ENCODE measurements at places on chromosomes 11 and 22.

GRCh38 chr22:17753401-17753989, 20.8 kb downstream of the BID start:
- no peak for DNase-seq

DNA sequence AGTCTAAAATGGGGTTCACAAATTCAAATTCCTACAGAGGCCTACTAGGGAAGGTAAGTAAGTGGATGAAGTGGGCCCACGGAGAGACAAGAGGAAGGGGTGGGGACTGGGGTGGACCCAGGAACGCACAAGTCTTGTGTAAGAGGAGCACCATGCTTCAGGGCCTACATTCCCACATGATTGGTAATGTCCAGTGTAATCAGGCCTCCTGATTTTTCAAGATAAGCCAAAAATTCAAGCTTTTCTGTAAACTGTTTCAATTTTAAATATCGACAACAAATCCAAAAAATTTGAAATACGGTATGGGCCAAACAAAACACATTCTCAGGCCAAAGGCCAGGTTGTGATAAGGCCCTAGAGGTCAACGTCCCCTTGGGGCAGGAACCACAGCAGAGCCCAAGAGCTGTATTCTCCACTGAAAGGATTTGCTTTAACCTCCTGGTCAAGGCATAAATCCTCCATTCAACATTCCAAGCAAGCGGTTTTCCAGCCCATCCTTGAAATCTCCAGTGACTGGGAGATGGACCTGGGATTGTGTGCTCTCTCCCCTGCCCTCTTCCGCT, 116.4 kb downstream of the TRIM29 start:
- DNase-seq: no peak

DNA sequence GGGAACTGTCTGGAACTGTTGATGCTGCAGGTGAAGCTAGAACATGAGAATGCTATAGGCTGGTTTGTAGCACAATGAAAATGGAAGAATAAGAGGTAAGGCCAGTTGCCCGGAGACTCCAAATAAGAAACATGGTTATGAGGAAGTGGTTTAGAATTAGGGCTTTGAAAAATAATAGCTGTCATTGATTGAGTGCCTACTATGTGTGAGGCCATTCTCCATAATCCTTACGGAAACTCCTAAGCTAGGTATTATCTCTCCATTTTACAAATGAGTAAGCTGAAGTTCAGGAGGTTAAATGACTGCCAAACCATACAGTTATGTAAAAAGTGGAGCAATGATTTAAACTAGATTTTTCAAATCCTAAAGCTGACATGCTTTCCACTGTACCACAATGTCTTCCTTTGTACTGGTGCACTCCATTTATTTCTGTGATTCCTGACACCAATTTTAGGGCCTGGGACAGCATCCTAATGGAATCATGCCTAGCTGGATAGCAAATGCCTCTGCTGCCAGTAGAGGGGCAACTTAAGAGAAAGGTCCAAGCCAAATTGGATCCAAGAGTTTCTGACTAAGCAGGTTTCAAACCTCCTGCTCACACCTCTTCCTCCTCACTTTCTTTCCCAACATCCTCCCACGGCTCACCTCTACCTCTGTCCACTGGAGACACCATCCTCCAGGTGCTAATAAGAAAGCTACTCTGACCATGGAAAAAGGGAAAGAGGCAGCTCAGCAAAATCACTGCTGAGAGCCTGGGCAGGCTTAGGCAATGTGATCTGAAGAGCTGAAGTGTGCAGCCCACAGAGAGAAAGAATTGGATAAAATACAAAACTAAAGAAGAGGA, 46.9 kb upstream of the PICALM start:
- no peak for DNase-seq

GRCh38 chr11:70368961-70369360, 29.4 kb upstream of the CTTN start:
- DNase-seq: no peak

GRCh38 chr11:95142431-95142830, 52.8 kb downstream of the ENDOD1 start:
- DNase-seq: no peak

- no peak for DNase-seq
Measured at GRCh38 chr11:27385245-27385644, 22.2 kb upstream of the CCDC34 start.

- no peak for DNase-seq
Measured at GRCh38 chr11:95134491-95134890, 44.8 kb downstream of the ENDOD1 start.

- no peak for DNase-seq
Measured at GRCh38 chr11:1559111-1559951, 12.7 kb downstream of the DUSP8 start.

DNA sequence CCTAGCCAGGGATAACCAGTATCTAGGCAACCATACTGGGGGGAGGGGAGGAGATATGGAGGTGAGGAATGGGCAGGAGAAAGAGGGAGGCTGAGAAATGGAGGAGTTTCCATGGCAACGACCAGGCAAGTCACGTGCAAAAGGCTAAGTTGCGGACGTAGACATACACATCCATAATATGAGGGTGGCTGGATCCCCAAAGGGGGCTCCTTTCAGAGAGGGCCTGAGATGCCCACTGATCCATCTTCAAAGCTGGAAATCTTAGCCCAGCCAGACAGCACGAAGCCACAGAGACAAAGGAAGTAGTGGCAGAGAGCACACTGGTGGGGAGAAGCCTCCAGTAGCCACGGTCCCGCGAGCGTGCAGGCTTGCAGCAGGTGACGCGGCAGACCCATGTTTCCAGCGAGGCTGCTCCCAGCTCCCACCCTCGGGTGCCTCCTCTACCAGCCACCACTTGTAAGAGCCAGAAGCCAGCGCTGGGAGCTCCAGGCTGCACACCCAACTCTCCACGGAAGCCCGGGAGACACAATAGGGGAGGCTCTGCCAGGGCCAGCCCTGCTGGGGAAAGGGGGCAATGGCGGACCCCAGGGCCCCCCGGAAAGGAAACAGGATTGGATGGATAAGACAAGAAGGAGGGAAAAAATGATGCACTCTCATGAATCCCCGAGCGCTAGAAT, 938 bp downstream of the FXYD6 start:
- DNase-seq: peak; percentile 42

DNA sequence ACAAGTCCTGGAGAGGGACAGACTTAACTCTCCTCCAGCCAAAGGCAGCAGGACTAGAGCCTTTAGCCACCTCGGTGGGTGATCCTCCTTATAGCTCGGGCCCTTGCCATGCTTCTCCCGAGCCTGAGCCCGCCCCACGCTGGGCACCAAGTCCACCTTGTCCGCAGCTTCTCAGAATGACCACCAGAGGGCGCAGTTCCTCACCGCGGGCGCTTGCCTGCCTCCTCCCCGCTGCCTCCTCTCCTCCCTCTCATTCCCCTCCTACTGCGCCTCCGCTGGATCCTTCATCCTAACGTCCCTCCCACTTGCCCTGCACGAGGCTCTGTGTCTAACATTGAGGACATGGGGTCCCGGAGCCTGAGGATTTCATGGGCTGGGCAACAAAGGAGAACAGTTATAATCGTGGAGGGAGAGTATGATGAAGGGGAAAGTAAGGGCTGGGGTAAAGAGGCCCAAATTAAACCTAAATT, 11.3 kb upstream of the MOGAT2 start:
- DNase-seq: peak; percentile 78

DNA sequence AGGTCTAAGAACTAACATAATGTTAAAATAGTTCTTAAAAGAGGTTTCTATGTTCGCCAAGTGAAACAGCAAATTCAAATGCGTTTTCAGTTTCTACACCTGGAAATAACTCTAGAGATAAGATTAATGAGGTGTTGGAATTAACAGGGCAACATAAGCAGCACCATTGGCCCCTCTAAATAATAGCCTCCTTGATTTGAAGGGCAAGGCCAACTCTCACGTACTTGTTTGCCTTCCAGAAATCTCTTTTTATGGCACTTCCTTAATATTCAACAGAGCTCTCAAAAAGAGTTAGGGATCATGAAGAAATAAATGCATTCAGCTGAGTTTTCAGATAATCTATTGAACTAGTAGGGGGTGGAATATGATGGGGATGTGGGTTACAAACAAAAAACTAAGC, 80.9 kb downstream of the AASDHPPT start:
- no peak for DNase-seq

GRCh38 chr11:17641792-17642350, 77.5 kb upstream of the MYOD1 start:
- DNase-seq: no peak

DNA sequence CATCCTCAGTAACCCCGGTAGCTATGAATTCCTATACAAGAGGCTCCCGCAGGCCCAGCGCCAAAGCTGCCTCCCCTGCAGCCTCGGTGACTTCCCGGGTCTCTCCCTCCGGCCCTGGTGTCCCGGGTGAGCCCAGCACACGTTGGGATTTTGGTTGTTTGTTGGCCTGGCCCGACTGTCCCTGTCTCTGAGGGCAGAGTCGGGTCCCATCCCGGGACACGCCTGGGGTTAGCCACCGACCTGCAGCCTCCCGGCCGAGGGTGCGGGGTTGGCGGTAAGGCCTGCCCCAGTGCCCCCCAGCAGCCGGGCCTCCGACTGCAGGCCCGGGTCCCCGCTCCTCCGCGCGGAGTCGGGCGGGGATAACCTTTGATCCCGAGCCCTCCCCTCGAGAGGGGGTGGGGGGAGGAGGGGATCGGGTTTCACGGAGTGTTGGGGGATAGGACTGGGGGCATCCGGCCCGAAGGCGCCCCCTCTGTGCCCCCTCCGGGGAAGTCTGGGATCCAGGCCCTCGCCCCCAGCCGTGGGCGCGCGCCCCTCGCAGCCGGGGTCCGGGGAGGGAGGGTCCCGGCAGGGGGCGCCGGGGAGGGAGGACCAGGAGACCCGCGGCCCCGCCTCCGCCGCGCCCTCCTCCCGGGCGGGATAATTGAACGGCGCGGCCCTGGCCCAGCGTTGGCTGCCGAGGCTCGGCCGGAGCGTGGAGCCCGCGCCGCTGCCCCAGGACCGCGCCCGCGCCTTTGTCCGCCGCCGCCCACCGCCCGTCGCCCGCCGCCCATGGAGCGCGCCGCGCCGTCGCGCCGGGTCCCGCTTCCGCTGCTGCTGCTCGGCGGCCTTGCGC, at the start of gene FBLN1:
Gene FBLN1, plus strand, starts transcription at position 669 of the 835 bp plus-strand sequence. Its CDS starts 103 bp downstream, at position 772.
- DNase-seq: no peak

DNA sequence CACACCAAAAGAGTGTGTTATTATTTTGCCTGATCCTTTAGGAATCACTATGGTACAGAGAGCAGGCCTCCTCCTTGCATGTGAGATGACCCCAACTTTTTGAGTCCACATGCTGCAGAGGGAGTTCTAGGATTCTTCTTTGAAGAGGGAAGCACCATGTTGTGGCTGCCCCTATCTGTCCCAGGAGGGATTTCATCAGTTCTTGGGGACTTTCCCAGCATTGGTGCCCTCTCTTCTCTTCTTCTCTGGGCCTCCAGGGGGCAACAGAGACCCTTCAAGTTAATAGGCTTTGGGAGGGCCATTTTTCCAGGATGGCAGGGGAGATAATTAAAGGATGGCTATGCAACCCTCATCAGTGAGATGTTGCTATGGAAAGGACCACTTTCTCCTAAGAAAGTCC, 3.6 kb downstream of the MMP1 start:
- peak; percentile 41 for DNase-seq

DNA sequence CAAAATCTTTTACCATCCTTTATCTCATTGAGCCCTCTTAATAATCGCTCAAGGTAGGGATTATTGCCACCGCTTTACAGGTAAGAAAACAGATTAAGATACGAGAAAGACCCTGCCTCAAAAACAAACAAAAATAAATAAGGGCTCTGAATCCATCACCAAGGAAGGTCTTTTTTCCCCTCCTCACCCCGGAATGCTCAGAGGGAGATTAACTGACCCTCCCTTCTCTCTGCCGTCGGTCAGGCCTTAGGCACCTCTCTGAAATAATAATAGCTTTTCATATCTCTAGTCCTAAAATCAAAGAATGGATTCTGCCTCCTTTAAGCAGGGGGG, 620 bp upstream of the ATG2A start:
- DNase-seq: no peak

DNA sequence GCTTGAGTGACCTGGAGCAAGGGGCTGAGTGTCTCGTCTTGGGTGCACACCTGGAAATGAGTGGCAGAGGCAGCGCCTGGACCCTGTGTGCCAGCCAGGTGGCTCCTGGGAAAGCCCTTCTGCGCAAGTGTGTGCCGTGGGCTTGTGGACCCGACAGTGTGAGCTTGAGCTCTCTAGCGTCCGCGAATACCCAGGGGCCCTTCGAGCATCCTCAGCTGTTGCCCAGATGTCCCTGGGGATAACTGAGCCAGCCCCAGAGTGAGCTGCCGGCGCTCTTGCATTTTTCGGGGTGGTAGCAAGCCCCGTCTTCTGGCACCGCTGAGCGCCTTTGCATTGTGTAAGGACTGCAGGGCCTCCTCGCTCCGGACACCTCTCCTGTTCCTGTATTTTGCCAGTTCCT, 399.2 kb downstream of the TBC1D22A start:
- no peak for DNase-seq

DNA sequence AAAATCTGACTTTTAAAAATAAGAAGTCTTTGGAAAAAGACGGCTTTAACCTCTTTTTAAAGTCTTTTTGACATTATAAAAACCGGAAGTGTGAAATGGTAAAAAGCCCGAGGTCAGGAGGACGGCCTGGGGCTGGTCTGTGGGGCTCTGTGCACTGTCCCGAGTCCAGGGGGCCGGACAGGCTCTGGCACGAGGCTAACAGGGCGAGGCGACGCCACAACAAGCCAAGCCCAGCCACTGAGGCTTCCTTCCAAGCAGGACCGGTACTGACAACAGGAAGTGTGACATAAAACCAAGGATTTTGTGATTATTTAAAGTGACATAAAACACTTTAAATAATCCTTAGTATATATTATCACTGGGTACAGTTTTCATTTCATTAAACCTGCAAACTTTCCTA, 39.2 kb downstream of the BRD1 start:
- DNase-seq: no peak

- DNase-seq: no peak
Measured at GRCh38 chr11:9753021-9753420, 89.1 kb downstream of the SWAP70 start.

GRCh38 chr11:10606536-10607208, 38.2 kb upstream of the LYVE1 start:
- no peak for DNase-seq

GRCh38 chr11:10602366-10602765, 33.9 kb upstream of the LYVE1 start:
- DNase-seq: no peak

DNA sequence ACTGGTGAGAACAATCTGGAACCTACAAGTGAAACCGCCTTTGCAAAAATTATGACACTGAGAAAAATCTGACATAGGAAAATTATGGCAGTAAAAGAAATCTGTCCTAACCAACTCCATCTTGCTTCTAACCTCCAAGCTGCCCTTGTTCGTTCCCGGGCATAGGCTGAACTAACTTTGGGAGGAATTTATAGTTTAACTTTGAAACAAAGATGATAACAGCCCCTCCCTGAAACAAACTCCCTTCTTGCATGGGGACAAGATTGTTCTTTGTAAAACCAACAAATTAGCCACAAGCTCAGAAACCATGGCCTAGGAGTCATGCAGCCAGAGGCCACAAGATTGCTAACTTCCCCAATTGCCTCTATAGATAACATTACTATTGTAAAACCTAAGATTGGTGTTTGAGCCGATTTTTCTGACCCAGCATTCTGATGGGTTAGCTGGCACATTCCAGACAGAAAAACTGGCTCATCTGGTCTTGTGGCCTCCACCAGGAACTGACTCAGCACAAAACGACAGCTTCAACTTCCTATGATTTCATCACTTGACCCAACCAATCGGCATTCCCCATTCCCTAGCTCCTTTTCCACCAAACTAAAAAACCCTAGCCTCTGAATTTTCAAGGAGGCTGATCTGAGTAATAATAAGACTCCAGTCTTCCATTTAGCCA, 3.6 kb upstream of the CCDC81 start:
- no peak for DNase-seq

- no peak for DNase-seq
Measured at GRCh38 chr11:116329354-116330090, 443.3 kb downstream of the BUD13 start.
